Motor neuron (in vitro differentiated cells): ENCODE measurements at places on chromosomes 7 and 10. TPM values are rescaled to one million over a fixed set of nuclear protein-coding genes. Genes with fewer than 3 reads are reported as not detected.
A peak's percentile ranks its signal among the peaks of the same experiment; 100 is the strongest.

The TLX1 gene
- 0.10 and 2.8 TPM in 2 replicates for total RNA-seq

The EVX1 gene
- total RNA-seq = 0.85 and 0.87 TPM in 2 replicates

The DHX32 gene
- 28.5 and 30.7 TPM in 2 replicates for total RNA-seq

The KLHDC10 gene
- total RNA-seq = 22.3 and 22.8 TPM in 2 replicates

The NPFFR1 gene
- 0.10 and 0.11 TPM in 2 replicates for total RNA-seq

The GIMAP4 gene
- 0.32 TPM in 1 of 2 replicates, not detected in the other for total RNA-seq

The TSPAN15 gene
- total RNA-seq = 15.2 and 15.6 TPM in 2 replicates

The OR2A5 gene
- total RNA-seq = 0.57 and 0.58 TPM in 2 replicates

The VGF gene
- 8.6 and 13.2 TPM in 2 replicates for total RNA-seq

DNA sequence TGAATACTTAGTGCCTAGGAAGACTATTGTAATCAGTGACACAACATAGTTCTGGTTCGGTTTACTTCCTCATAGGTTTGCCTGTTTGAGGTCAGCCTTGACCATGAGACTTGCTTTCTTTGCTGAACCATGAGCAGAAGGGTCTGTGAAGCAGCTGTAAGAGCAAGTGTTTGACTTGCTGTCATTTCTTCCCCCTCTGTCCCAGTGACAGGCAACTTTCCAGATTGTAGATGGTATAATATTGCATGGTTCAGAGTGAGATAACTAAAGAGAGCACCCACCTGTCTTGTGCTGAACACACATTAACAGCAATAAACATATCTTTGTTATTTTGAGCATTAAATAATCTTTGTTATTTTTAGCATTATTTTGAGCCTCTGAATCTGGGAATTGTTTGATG, 9.3 kb upstream of the RTKN2 start:
- no peak for ATAC-seq

GRCh38 chr10:69044546-69044945, 43.4 kb upstream of the SRGN start:
- ATAC-seq = no peak

GRCh38 chr10:123868038-123869019, 23.3 kb downstream of the CPXM2 start:
- no peak for ATAC-seq

- no peak for ATAC-seq
Observed at GRCh38 chr7:130363026-130363847, 17.1 kb upstream of the CPA1 start.

GRCh38 chr10:3925184-3925583, 140.2 kb upstream of the KLF6 start:
- no peak for ATAC-seq

DNA sequence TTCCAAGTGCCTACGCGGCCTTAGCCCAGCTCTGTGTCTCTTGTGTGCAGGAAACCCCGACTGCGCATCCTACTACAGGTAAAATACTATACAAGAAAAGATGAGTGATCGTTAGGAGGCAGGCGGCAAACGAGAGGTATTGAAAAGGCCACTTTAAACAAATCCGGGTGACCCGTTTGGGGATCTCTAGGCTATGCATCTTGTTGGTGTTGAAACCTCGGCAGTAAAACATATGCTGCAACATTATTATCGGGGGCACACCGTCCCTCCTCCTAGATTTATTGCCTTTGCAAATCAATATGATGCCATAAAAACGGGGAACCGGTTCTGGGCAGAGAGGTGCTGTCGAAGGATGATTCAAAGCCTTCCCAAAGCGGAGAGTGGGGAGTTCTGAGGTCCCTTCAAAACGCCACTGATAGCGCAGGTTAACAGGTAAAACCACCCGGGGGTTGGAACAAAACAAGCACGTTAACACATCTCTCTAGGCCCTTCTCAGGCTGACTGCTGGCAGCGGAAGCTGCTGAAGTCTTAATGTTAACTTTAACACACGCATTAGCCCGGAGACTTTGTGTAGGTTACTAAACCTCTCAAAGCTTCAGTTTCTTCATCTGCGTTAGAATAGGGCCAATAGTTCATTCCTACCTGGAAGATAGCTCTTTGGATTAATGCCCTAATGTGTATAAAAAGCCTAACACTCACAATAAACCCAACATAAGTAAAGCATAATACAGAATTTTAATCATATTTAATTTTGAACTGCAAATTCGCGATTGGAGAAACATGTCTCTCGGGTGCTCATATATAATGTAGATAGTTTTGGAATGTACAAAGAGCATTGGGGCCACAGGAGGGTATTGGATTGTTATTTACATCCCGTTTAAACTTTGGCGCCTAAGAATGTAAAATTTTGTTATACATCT, 2.6 kb upstream of the TBX20 start:
- no peak for ATAC-seq

GRCh38 chr10:107085665-107086525, 78.6 kb downstream of the SORCS1 start:
- no peak for ATAC-seq

DNA sequence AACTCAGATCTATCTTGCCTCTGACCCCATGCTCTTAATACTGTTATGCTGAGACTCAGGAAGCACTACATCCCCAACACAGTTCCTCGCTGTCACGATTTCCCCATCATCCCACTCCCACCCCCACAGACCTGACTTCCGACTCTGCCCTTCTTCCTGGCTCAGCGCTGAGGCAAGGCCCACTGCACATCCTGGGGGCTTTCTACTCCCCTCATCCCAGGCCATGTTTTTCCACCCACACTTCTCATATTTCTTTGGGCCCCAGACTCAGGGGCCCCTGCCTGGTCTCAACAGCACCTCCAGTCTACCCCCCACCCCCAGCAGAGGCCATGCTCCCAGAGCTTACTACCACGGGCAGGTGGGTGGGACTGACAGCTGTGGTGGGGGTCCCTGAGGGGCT, 7.7 kb upstream of the NDST2 start:
- no peak for ATAC-seq

DNA sequence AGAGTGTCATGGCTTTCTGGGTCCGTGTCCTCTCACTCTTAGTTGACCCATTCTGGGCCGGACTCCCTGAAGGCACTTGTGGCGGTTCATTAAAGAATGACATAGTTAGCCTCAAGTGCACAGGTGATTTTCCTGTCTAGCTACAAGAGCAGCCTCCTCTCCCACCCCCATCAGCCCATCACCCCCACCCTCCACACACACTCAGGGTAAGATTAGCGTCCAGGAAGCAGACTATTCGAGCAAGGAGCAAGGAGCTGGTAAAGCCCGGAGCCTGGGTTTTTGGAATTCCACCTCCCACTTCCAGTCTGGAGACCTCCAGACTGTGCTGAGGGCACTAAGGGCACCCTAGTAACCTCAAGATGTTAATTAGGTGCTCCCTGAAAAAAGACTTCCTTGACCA, 39.5 kb downstream of the TACR2 start:
- ATAC-seq = no peak

DNA sequence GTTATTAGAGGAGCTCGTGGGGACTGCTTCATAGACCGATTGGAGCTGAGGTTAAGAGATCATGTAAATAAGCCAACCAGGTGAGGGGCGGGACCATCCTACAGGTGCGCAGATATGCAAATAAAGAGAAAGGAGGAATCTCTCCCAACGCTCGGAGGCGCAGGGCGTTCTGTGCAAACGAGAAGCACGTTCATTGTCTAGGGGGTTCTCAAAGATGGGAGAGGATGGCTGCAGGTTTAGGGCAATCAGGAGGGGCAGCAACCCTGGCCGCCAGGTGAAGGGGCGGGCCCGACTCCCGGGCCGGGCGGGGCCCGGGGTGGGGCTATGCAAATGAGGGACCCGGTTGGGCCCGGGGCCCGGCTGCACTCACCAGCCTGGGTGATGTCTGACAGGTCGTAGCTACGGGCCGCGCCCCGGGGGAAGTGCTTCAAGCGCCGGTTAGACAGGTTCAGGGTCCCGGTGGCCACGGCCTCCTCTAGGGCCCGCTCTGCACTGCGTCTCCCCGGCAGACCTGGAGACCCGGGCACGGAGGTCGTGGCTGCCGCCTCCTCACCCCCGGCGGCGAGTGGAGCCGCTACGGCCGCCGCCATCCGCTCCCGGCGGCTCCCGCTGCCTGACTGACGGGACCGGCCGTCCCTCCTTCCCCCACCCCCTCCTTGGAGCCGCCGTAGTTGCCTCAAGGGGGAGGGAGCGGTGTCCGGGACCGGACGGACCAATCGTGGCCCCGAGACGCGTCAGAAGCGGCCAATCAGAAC, at the start of gene LRCH4:
Gene LRCH4, minus strand, starts transcription at position 619 of the 755 bp plus-strand sequence. Its CDS starts 29 bp downstream, at position 590.
- ATAC-seq = peak; percentile 15

DNA sequence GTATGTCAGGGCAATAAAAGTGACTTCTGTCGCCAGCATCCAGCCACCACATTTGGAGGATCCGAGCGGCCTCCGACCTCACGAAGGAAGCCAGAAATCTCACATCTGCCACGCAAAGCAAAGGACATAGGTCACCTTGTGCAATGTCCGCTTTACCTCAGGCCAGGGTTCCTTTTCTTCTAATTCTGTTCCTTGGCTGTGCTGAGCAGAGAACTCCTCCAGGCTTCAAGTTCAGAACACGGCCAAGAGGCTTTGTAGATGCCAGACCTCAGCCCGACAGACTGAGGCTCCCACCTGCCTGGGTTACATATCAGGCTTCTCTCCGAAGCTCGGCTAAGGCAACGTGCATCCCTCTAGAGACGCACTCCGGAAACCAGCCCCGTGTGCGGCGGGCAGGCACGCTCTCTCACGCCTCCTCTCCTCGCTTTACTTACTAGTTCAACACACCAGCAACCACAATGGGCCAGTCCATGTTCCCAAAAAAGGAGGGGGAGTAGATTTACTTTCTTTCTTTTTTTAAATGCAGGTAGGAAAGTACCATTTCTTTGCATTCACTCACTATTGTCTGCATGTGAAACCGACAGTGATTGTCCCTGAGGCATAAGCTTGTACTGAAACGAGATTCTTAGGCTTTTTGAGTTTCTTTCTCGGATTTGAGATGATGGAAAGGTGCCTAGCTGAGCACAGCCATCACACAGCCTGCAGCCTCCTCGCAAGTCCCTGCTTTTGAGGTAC, 122.4 kb upstream of the AFAP1L2 start:
- ATAC-seq = peak; percentile 98

DNA sequence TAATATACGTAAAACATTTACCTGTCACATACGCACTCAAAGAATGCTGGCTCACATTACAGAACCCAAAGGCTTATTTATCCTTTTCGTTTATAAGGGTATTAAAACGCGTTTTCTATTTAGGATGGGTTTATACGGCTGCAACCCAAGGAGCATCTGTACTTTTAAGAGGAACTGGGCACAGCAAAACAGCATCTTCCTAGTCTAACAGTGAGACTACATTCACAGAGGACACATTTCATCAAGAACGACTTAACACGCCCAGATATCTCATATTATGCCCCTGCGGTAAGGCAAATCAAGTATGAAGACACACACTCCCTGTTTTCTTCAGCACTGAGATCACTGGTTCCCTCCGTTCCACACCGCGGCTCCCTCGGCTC, 533 bp upstream of the DMTF1 start:
- ATAC-seq = no peak

- ATAC-seq = no peak
Observed at GRCh38 chr10:16192337-16192736, 244.5 kb upstream of the PTER start.

GRCh38 chr7:125278318-125278717, 348.7 kb upstream of the POT1 start:
- ATAC-seq = no peak

GRCh38 chr10:66180581-66181318, 745.1 kb upstream of the LRRTM3 start:
- ATAC-seq = no peak

GRCh38 chr10:128398118-128398517, 271.9 kb upstream of the MKI67 start:
- ATAC-seq = no peak

GRCh38 chr10:58050575-58050974, 217.1 kb downstream of the IPMK start:
- no peak for ATAC-seq

DNA sequence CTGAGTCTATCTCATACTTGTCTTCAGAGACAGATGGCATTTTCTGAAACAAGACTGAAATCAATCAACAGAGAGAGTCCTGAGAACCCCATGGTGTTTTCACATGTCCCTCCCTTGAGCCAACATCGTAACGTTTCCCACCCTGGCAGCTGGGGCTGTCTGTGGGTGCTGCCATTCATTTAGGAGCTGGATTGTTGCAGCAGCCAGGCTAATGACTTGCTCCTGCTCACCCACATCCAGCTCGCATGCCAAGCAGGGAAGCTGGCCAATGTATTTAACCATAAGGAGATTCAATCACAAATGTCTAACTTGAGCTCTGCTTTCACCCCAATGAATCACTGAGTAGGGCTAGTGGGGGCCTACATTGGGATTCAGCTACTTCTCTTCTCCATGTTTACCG, 146.1 kb downstream of the ADRA2A start:
- no peak for ATAC-seq

DNA sequence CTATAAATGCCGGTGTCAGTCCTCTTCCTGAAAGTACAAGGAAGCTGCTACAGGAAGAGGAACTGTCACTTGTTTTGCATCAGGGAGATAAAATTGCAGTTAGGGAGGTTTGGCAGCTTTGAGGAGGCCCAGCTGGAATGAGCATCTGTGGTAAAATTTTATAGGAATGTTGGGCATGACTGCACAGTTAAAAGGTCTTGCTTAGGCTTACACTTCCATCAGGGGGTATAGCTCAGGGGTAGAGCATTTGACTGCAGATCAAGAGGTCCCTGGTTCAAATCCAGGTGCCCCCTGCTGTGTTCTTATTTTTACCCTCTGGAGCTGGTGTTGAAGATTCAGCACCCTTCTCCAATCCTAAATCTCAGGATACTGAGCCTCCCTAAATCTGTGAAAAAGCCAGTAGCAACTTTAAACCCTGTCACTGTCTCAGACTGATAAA, 65.9 kb downstream of the ZNF467 start:
- ATAC-seq = no peak

- ATAC-seq = no peak
Observed at GRCh38 chr10:36801660-36802059, 323.7 kb upstream of the ANKRD30A start.

GRCh38 chr7:122212754-122213153, 68.7 kb upstream of the AASS start:
- ATAC-seq = no peak

DNA sequence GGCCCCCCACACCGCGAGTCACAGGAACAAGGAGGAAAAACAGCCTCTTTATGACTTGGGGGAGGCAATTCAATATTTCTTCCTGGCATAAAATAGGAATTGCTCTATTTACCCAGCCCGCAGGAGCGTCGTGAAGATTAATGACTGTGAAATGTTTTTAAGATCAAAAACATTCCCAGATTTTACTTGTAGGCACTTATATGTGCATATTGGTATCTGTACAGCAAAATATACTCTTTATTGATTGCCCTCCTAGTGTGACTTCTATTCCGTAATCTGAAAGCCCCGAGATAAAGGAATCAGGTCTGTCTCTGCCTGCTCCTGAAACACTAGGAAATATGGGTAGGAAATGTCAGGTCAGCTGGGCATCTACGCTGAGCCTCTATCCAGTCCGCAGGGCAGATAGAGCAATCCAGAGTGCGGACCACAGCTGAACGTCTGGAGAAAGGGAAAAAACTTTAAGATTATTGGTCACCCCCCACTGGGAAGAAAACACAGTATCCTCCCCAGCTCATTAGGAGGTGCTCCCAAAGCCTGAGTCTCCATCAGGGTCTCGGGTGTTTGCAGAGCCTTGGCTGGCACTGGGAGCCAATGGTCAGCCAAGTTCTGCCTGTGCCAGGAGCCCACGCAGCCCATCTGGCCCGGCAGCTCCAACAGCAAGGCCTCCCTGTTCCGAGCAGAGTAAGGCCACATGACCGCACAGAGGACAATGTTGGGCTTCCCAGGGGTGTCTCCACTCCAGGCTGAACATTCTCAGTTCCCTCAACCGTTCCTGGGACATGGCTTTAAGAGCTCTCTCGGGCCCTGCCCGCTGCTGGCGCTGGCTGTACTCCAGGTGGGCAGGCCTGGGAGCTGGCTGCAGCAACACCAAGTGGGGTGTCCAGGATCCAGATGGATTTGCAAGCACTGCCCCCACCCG, 7.7 kb downstream of the CTBP2 start:
- ATAC-seq = peak; percentile 55

- ATAC-seq = no peak
Observed at GRCh38 chr7:7923818-7924217, 44.8 kb upstream of the GLCCI1 start.
